ENCODE measurements at places on chromosomes 5 and 9.

DNA sequence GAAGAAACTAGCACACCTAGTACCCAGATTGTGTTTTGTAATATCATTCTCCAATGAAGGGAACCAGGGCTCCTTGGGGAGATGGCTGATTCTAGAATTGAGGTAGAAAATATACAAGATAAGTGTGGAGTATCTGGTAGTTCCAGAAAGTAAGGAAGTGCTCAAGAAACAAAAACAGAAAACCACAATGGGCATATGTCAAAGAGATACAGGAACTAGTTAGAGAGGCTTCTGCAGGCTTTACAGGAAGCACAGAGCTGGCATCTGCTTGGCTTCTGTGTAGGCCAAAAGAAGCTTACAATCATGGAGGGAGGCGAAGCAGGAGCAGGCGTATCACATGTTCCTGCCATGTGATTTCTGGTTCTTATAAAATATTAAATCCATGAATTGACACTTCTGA lies 105.7 kb upstream of the TMEM161B start:
- no peak for DNase-seq

DNA sequence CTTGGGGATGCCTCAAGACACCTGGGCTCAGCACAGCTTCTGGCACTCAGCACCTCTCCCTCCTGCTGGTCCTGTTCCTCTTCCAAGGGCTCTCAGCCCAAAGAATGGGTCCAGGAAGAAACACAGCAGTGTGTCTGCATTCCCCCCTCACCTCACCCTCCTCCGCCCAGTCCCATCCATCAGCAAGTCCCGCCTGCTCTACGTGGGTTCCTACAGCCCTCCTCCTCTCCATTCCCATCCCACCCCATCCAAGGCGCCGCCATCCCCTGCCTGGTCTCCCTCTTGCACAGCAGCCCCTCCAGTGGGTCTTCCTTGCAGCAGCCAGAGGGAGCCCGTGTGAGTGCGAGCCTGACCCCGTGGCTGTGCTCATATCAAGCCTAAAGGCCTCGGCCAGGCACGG lies 52.3 kb upstream of the RPL26L1 start:
- no peak for DNase-seq

- DNase-seq, result no peak
These were observed 705 bp downstream of the SEPTIN8 start for GRCh38 chr5:132776131-132776937.

DNA sequence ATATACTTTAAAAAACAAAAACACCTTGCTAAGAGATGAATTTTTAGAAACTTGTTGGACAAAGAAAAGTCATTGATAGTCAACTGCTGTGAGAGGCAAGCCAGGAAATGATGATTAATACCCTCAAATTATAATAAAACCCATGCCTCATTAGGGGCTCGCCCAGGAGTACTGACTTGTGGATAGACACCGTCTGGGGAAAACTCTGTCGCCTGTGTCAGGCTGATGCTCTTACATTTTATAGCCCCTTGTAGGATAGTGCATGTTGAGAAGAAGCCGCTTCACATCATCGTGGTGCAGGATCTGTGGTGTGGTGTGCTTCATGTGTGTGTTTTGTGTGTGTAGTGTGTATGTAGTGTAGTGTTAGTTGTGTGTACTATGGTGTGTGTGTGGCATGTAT lies 39.1 kb downstream of the SYK start:
- no peak for DNase-seq

DNA sequence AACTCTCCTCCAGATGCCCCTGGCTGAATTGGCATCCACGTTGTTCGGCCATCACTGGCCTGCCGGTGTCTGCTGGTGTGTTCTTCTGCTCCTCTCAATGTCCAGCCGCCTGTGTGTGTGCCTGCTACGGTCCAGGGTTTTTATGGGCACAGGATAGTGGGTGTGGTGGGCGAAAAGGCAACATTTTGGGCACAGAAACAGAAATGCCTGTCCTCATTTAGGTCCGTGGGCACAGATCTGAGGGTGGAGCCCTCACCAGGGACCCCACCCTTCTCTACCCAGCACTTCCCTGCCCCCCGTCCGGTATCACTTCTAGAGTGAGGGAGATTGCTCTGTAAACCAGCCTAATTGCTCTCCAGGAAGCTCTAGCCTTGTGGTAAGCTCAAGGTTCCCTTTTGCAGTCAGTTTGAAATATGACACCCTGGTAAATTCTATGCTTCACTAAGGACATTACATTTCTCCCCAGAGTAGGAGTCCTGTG lies 410.1 kb downstream of the MAT2B start:
- DNase-seq, result no peak
